Transverse colon (tissue), 4 donors: ENCODE measurements at places on chromosomes 11 and 22. TPM values are rescaled to one million over a fixed set of nuclear protein-coding genes. Genes with fewer than 3 reads are reported as not detected.

Gene SCN2B
- not detected for total RNA-seq

DNA sequence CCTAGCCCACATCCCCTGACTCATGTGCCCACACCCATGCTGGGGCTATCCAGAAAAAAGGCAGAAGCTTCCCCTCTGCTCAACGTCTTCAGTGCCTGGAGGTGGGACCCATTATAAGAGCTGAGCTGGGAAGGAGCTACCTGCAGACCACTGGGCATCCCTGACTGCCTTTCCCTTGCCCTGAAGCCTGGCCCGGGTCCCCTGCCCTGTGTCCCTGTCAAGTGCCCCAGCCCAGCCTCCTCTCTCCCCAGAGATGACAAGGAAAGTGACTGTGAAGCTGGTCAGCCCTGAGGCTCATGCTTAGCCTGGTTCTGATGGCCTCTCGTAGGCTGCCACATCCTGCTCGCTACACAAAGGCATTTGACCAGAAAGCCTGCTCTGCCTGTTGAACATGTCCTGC is 140.4 kb downstream of the PARVA start:
- no peak overlapping the region for H3K27ac ChIP-seq
- H3K27me3 ChIP-seq: no peaks in the 10 kb centered on the region
- no peak for DNase-seq
- no peaks in the 10 kb centered on the region for H3K4me1 ChIP-seq

Gene PKDREJ
- not detected for total RNA-seq

GRCh38 chr22:41898645-41899044 is 16.2 kb downstream of the SHISA8 start:
- DNase-seq: no peak
- peaks cover 3% of the 10 kb centered on the region for H3K36me3 ChIP-seq
- no peaks in the 10 kb centered on the region for H3K4me1 ChIP-seq
- H3K4me3 ChIP-seq: no peak overlapping the region
- no peaks in the 10 kb centered on the region for H3K27me3 ChIP-seq
- H3K27ac ChIP-seq: no peak overlapping the region

GRCh38 chr11:110096496-110096895 is 3.3 kb downstream of the ZC3H12C start:
- H3K4me3 ChIP-seq: no peak overlapping the region
- no peaks in the 10 kb centered on the region for H3K27me3 ChIP-seq
- H3K4me1 ChIP-seq: peaks cover 15% of the 10 kb centered on the region

GRCh38 chr11:6601041-6601461 is 2.4 kb downstream of the RRP8 start:
- H3K4me3 ChIP-seq: no peak overlapping the region
- H3K4me1 ChIP-seq: peaks cover 36% of the 10 kb centered on the region
- no peak overlapping the region for H3K27ac ChIP-seq
- H3K36me3 ChIP-seq: peaks cover 26% of the 10 kb centered on the region
- DNase-seq: no peak

- no peaks in the 10 kb centered on the region for H3K36me3 ChIP-seq
- H3K27ac ChIP-seq: peak overlapping the region; percentile 61
- DNase-seq: peak; percentile 67
Observed at GRCh38 chr22:44664149-44664548, 37.9 kb upstream of the PRR5 start.

Gene PTPRCAP
- 47.2 TPM for total RNA-seq

DNA sequence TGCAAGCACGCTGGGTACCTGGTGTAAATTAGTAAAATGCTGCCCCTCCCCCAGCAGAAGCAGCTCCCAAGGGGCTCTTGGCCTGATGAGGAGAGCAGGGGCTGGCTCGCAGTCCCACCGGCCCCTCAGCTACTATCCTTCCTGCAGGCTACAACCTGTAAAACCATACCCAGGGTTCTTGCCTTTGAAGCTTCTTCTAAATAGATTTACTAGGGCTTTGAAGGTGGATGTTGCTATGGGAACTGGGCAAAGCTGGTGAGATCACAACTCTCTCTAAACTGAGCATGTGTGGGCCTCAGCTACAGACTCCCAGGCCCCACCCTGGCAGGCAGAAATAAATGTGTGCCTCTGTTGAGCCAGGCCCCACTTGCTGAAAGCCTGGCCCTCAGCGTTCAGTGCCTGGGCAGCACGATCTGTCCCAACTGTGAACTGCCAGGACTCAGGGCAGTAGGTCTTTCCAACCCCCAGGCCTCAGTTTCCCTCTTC is 18.5 kb downstream of the CD5 start:
- peaks cover 7% of the 10 kb centered on the region for H3K4me1 ChIP-seq
- no peak overlapping the region for H3K4me3 ChIP-seq
- H3K36me3 ChIP-seq: no peaks in the 10 kb centered on the region
- DNase-seq: no peak

- DNase-seq: no peak
- no peaks in the 10 kb centered on the region for H3K36me3 ChIP-seq
- no peak overlapping the region for H3K27ac ChIP-seq
- no peaks in the 10 kb centered on the region for H3K4me1 ChIP-seq
- H3K4me3 ChIP-seq: no peak overlapping the region
Observed at GRCh38 chr22:47384977-47385376, 622.5 kb downstream of the TBC1D22A start.

- H3K4me1 ChIP-seq: peaks cover 56% of the 10 kb centered on the region
- no peak overlapping the region for H3K4me3 ChIP-seq
- no peak overlapping the region for H3K27ac ChIP-seq
- H3K27me3 ChIP-seq: no peaks in the 10 kb centered on the region
Observed at GRCh38 chr11:47496808-47497207, 47.9 kb upstream of the RAPSN start.

Gene PPP6R3
- 158 TPM for total RNA-seq

- DNase-seq: no peak
- no peaks in the 10 kb centered on the region for H3K27me3 ChIP-seq
- H3K4me3 ChIP-seq: no peak overlapping the region
- no peak overlapping the region for H3K27ac ChIP-seq
- H3K36me3 ChIP-seq: no peaks in the 10 kb centered on the region
Observed at GRCh38 chr22:36016684-36017083, 11.9 kb downstream of the RBFOX2 start.

GRCh38 chr11:37616291-37616690 is 1018.3 kb upstream of the RAG2 start:
- H3K27me3 ChIP-seq: no peaks in the 10 kb centered on the region
- H3K27ac ChIP-seq: no peak overlapping the region
- no peak overlapping the region for H3K4me3 ChIP-seq
- no peak for DNase-seq

DNA sequence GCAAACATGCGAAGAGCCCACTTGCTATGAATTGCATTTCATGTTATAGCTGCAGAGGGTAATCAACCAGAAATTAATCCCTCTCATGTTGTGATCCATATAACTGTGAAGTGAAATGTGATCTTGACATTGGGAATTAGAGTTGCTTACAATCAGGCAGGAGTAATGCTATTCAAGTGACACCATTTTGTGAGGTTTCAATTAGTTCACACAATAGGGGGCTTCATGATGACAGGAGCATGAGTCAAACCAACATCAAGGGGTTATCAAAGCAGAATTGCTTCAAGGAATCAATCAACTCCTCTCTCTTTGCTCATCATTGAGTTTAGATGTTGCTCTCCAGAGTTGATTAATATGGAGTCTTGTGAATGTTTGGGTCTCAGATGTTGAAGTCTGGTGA is 1585.2 kb upstream of the TENM4 start:
- no peak overlapping the region for H3K27ac ChIP-seq
- no peaks in the 10 kb centered on the region for H3K27me3 ChIP-seq
- no peak for DNase-seq
- H3K36me3 ChIP-seq: no peaks in the 10 kb centered on the region
- no peaks in the 10 kb centered on the region for H3K4me1 ChIP-seq

DNA sequence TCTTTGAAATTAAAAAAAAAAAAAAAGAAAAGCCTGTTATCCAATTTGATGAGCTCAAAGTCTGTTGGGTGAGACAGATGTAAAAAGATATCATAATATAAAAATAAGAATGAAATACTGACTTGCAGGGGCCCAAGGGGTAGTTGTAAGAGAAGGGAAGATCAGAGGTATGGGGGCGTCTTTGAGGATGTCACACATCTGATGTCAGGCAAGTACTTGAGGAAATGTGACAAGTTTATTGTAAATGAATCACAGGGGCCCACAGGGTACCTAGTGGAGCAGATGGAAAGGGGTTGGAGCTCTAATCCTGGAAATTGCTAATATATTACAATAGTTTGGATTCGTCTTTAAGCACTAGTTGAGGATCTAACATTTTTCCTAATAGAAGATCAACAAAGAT is 131.6 kb downstream of the MAML2 start:
- no peak for DNase-seq
- H3K27ac ChIP-seq: no peak overlapping the region
- H3K36me3 ChIP-seq: no peaks in the 10 kb centered on the region
- peaks cover 39% of the 10 kb centered on the region for H3K4me1 ChIP-seq
- H3K27me3 ChIP-seq: no peaks in the 10 kb centered on the region

GRCh38 chr11:15795378-15795777 is 561.0 kb downstream of the SOX6 start:
- DNase-seq: no peak
- no peak overlapping the region for H3K4me3 ChIP-seq
- H3K27ac ChIP-seq: no peak overlapping the region
- H3K4me1 ChIP-seq: no peaks in the 10 kb centered on the region
- no peaks in the 10 kb centered on the region for H3K36me3 ChIP-seq

DNA sequence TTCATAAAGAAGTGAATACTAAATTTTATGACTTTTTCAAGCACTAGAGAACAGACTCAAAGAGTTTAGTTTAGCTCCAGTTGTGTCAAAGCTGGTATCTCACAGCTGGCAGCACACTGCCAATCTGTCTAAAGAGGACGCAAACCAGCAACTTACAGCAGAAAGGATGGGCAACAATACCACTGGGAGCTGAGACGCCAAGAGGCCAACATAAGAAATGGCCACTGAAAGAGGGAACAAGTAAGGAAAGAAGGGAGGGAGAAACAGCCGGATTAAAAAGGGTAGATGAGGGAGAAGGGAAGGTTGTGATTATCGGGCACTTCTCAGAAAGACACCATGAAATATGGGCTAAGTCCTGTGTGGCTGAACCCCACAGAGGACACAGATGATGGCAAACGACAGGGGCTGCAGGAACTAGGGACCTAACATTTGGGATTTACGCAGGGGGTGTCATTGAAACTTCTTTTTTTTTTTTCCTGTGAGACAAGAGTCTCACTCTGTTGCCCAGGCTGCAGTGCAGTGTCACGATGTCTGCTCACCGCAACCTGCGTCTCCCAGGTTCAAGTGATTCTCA is 41.7 kb downstream of the SERPIND1 start:
- H3K4me1 ChIP-seq: no peaks in the 10 kb centered on the region
- DNase-seq: no peak
- no peaks in the 10 kb centered on the region for H3K27me3 ChIP-seq
- H3K27ac ChIP-seq: no peak overlapping the region
- H3K36me3 ChIP-seq: no peaks in the 10 kb centered on the region

Gene ABCC8
- 4.0 TPM for total RNA-seq

Gene OVOL1
- 23.6 TPM for total RNA-seq
